ENCODE measurements at places on chromosomes 13 and 19.
A peak's percentile ranks its signal among the peaks of the same experiment; 100 is the strongest.

DNA sequence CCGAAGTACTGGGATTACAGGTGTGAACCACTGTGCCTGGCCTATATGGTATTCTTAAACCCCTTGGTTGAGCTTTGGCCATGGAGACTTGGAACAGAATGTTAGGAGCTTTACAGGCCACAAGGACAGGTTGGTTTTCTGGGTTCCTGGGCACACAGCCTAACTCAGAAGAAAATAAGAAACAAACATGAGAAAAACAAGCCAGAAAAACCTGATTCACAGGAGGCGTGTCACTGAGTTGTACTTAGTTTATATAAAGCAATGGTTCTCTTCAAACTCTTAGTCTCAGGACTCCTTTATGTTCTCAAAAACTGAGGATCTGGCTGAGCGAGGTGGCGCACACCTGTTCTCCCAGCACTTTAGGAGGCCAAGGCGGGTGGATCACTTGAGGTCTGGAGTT lies 125.1 kb upstream of the SPATA13 start:
- DNase-seq = no peak

DNA sequence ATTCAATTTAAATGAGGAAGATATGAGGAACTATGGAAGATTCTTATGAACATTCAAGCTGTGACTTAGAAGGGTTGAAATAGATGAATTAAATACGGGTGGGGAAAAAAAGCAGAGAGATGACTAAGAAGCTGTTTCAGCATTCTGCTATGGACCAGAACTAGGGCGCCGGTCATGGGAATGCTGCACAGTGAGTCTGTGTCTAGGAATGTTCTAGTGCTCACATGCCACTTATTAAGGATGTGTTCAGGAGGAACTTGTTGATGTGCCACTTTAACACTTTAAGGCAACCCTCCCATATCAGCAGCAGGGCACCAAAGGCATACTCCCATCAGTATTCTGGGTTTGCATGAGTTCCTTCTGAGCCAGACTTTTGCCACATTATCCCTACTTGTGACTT lies 152.1 kb downstream of the POSTN start:
- DNase-seq = no peak

DNA sequence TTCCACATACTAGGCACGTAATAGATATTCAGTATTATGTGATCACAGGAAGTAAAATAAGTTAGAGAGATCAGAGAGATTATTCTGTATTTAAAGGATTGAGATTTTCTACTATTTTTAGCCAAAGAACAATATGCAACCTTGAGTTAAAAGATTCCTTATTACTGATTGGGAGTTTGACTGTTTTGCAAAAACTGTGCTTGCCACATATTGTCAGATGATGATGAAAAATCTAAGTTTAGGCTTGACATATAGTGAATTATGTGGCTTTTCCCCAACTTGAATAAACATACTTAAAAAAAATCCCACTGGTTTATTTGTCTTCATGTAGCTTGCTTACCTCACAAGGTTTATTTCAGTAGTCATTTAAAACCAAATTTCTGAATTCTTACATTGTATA lies 194.4 kb downstream of the KCNRG start:
- no peak for DNase-seq

DNA sequence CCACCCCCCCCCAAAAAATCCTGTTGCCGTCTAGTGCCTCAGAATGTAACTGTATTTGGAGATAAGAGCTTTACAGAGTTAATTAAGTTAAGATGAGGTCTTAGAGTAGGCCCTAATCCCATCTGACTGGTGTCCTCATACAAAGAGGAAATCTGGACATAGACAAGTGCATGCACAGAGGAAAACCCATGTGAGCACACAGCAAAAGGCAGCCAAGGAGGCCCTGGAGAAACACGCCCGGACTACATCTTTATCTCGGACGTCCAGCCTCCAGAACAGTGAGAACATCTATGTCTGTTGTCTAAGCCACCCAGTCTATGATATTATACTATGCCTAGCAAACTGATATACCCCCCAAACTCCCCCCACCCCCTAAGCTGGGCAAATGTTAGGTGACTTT lies 193.8 kb downstream of the KATNAL1 start:
- DNase-seq = peak; percentile 53

DNA sequence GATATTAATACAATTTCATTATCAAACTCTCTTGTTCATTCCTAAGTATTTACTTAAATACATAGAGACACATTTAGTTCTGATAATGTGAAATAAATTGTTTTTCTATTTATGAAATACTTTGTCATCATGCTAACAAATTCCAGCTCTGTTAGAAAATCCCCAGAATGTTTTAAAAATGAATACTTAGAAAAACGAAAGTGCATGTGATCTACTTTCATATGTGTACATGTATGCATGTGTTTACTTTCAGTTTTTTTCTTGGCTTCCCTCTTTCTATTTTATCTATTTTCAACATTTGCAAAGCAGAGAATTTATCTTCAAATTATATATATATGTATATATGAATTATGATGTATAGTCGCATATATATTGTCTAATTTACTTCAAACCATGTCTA lies 1110.0 kb upstream of the PCDH20 start:
- no peak for DNase-seq

GRCh38 chr19:14347999-14348889 lies 33.0 kb upstream of the ADGRE5 start:
- peak; percentile 62 for DNase-seq

- DNase-seq = no peak
Measured at GRCh38 chr19:18807861-18808331, 16.8 kb upstream of the COMP start.

- no peak for DNase-seq
Measured at GRCh38 chr19:2969104-2969504, 8.3 kb upstream of the TLE6 start.

DNA sequence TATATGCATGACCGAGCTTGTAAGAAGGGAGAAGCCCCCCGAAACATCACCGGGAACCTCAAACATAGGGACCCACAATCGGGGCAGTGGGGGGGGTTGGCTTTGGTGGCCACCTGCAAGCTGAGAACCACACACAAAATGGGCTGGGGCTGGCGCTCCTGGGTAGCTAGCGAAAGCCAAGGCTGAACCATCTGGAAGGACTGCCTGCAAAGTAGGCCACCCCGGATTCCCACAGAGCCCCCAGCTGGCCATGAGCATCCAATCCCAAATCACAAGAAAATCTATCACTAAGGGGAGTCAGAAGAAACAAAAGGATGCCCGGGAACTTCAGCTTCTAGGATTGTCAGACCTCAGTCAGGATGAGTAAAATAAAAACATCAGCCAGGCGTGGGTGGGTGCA lies 2.8 kb upstream of the PSPN start:
- DNase-seq = no peak

GRCh38 chr13:88071371-88071770 lies 400.2 kb downstream of the SLITRK5 start:
- DNase-seq = no peak

GRCh38 chr13:80161896-80162295 lies 179.0 kb downstream of the SPRY2 start:
- DNase-seq = no peak

DNA sequence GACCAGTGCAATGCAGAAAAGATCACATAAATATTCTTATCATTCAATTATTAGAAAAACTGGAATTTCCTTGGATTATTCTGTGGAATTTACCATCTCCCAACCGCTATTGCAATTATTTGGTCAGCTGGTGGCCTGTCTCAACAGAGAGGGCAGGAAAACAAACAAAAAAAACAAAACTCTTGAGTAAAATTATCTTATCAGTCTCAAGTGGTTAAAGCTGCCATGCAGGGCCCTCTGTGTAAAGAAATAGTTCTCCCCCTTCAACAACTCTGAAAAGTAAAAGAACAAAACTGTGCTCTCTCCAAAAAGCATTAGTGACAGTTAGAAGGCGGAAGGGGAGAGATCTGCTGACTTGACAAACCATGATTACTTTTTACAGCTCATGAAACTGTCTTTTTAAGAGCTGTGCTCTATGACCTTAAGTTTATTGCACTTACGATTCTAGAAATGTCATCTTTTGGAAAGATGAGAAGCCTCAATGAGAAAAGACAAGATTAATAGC lies 152.3 kb downstream of the DLEU7 start:
- DNase-seq = peak; percentile 20

DNA sequence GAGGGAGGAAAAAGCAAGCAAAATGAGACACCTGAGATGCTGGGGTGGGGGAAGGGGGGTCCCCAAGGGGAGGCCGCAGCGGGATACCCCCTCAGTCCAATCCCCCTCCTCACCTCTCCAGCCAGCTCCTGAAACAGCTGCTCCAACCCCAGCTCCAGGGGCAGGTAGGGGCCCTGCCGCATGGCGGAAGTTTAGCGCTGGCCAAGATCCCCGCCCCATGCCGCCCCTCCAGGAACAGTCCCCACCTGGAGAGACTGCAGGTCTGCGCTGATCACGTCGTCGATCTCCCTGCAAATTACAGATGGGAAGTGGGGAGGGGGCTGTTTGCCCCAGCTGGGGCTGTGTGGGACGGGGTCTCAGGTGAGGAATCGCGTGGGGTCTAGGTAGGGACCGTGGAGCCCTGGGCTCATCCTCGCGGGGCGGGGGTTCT lies 9.0 kb downstream of the CAPN12 start:
- no peak for DNase-seq

- DNase-seq = no peak
Measured at GRCh38 chr13:102799426-102800144, 666 bp downstream of the BIVM start.

DNA sequence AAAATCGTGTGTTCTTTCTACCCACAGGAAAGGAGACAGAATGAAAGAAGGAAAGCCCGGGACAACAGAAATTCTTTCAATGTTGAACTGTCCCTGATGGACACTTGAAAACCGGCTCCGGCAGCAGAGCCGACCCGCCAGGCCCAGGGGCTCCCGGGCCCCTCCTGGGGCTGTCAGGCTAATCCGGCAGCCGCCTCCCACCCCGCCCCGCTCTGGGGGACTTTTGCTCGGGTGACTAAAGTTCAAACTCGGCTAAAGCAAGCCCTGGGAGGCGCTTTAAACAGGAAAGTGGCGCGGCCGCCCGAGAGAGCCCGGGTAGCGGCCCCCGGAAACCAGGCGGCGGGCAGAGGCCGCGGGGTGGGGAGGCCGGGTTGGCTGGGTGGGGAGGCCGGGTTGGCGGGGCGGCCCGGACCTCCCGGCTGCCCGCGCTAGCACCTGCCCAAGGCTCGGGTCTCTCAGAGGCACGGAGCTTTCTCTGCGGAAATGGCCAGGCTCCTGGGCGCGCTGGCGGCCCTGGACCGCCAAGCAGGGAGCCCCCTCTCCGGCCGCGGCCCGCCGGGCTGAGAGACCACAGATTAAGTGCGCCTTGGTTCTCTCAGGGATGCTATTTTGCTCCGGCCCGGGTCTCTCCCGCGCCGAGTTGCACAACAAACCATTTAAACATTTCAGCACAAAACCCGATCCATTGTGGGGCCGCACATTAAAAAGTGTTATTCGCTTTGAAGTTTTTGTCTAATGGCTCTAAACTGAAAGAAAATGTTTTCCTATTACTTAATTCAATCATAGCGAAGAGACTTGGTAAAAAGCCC lies 2.6 kb upstream of the GSX1 start:
- DNase-seq = no peak

DNA sequence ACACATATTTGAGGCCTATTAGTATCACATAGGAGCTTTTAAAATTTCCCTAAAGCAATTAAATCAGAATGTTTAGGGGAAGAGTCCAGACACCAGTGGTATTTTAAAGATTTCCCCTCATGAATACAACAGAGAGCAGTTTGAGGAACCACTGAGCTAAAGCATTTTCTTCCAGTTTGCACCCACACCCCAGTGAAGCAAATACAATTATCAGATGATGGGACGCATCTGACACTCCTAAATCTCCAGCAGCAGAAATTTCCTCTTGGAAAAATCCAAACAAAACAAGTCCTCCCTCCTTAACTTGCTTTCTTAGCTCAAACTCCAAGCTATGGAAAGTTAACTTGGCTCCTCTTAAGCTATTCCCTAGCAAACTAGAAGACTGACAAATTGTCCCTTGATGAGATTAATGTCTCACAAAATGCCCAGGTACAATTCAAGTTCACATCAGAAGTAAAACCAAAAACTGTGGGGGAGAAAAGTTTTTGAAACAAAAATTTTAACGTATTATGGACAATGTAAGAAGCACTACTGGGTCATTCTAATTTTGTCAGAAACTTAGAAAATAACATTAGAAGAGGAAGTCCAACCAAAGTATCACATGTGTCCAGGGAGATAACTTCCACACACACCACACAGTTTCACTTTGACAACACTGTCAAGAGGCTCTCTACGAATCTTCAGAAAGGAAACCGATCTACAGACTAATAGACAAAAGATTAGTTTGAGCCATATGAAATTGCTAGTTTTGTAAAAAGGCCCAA lies 74.1 kb downstream of the ABCC4 start:
- peak; percentile 65 for DNase-seq

- peak; percentile 77 for DNase-seq
Measured at GRCh38 chr19:18437491-18438330, at the start of gene ISYNA1. ISYNA1 (minus strand) TSS chr19:18438133; CDS start chr19:18437979, 154 bp downstream.

- no peak for DNase-seq
Measured at GRCh38 chr19:39372047-39372802, 18.7 kb downstream of the PAF1 start.

DNA sequence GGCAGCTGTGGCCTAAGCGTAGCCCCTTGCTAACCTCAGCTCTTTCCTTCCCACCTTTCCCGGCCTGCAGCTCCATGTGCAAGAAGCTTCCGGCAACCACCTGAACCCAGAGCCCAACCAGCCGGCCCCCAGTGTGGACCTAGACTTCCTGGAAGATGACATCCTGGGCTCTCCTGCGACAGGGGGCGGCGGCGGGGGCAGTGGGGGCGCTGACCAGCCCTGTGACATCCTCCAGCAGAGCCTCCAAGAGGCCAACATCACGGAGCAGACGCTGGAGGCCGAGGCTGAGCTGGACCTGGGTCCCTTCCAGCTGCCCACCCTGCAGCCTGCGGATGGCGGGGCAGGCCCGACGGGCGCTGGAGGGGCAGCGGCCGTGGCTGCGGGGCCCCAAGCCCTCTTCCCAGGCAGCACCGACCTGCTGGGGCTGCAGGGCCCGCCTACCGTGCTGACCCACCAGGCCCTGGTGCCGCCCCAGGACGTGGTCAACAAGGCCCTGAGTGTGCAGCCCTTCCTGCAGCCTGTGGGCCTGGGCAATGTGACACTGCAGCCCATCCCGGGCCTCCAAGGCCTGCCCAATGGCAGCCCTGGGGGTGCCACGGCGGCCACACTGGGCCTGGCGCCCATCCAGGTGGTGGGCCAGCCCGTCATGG lies 33.8 kb upstream of the EHD2 start:
- no peak for DNase-seq

DNA sequence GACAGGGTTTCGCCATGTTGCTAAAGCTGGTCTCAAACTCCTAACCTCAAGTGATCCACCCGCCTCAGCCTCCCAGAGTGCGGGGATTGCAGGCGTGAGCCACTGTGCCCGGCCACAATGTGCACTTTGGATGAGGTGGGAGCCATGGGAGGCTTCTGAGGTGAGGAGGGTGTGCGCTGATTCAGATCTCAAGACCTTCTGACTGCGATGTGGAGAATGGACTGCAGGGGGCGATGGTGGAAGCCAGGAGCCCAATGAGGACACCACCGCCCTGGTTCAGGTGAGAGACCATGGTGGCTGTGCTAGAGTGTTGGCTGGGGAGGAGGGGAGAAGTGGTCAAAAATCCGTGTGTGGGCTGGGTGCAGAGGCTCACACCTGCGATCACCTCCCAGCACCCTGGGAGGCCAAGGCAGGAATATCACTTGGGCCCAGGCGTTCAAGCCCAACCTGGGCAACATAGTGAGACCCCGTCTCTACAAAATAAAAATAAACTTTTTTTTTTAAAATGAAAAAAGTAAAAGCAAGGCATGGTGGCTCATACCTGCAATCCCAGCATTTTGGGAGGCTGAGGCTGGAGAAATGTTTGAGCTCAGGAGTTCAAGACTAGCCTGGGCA lies 5.6 kb downstream of the INAFM1 start:
- peak; percentile 75 for DNase-seq

GRCh38 chr13:45951724-45952123 lies 100.2 kb upstream of the SIAH3 start:
- DNase-seq = no peak
